Posterior vena cava (tissue), 2 donors: ENCODE measurements at places on chromosomes 6 and 20. TPM values are rescaled to one million over a fixed set of nuclear protein-coding genes. Genes with fewer than 3 reads are reported as not detected.

DNA sequence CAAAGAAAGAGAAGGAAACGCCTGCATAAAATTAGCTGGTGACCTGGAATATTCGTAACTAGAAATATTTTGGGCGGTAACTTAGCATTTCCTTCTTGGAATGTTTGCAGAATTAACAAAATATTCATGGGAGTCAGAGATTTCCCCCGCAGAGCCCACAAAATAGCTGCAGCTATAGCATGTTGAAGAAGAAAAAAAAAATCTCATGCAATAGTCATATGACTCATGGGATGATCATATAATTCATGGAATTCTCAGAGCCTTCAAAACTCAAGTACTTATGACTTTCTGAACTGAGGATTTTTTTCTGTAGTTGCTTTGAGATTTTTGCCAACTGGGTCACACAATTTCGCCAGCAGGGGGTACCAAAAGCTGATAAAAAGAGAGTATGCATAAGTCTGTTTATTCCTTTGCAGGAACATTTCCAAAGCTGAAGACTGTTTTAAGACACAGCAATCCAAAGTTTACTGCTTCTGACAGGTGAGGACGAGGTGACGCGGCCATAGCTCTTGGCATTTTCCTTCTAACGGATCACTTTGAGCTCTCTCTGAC is 586.0 kb upstream of the CHD6 start:
- no peak for DNase-seq

- DNase-seq: no peak
These were observed 143.9 kb upstream of the SHLD1 start for GRCh38 chr20:5606350-5606749.

- no peak for DNase-seq
These were observed 101.1 kb upstream of the LRFN2 start for GRCh38 chr6:40688214-40688761.

DNA sequence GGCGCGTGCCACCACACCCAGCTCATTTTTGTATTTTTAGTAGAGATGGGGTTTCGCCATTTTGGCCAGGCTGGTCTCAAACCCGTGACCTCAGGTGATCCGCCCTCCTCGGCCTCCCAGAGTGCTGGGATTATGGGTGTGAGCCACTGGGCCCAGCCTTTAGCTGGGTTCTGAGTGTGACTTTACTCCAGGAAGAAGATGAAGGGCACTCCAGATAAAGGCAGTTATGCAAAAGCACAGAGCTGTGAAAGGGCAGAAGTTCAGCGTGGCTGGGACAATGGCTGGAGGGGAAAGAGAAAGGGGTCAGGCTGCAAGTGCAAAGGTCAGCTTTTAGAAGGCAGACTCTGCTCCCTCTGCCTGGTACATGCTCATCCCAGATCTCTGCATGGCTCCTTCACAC is 39.7 kb downstream of the MAP3K5 start:
- DNase-seq: no peak

DNA sequence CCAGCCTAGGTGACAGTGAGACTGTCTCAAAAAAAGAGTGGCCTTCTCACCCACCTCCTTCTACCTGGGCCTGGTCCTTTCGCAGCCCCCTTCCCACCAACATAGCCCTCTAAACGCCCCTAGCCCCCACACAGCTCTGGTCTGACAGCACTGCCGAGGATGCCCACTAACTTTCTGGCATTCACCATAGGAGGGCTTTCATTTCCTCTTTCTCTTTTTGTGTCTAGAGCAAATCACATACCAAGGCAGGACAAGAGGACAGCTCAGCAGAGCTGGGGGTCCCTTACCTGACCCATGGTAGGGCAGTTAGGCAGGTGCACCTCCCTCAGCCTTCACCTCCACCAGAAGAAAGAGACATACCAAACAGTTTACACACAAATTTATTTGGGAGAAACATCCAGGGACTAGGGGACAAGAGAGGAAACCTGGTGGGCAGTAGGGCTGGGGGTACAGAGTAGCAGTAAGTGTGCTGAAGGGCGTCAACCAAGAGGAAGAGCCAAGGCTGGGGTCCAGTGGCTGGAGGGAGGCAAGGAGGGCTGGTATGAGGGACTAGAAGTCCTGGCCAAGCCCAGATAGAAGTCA is 4.5 kb downstream of the LY6G5C start:
- DNase-seq: no peak

- peak; percentile 52 for DNase-seq
These were observed 171.2 kb downstream of the VEGFA start for GRCh38 chr6:43941174-43941573.

DNA sequence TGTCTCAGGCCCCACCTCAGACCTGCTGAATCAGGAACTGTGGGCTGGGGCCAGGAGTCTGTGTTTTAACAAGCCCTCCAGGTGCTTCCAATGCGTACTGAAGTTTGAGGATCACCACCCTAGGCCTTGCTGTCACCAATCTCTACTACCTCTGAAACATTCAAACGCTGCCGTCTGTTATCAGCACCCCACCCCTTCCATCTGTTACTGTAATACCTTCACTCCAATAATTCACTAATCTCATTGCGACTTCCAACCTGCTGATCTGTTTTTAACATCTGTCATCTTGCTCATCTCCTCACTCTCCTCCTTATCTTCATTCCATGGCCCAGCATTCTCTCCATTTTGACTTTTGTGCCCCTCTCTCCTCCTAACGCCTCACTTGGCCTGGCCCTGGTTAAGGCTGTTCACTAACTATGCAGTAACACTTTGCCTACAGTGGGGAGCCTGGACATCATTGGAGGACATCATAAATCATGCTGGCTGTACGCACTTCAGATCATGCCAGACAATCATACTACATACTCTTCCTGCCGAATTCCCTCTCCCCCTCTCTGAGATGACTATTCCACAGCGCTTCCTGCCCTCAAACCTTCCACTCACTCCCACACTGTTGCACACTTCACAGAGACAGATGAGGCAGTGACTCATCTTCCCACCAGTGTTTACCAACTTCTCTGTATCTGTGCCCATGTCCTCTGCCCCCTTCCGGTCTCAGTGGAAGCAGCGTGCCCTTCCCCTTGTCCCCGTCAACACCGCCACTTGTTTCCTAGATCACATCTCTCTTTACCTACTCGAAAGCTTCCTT is 3.0 kb upstream of the GUCA1B start:
- DNase-seq: no peak

DNA sequence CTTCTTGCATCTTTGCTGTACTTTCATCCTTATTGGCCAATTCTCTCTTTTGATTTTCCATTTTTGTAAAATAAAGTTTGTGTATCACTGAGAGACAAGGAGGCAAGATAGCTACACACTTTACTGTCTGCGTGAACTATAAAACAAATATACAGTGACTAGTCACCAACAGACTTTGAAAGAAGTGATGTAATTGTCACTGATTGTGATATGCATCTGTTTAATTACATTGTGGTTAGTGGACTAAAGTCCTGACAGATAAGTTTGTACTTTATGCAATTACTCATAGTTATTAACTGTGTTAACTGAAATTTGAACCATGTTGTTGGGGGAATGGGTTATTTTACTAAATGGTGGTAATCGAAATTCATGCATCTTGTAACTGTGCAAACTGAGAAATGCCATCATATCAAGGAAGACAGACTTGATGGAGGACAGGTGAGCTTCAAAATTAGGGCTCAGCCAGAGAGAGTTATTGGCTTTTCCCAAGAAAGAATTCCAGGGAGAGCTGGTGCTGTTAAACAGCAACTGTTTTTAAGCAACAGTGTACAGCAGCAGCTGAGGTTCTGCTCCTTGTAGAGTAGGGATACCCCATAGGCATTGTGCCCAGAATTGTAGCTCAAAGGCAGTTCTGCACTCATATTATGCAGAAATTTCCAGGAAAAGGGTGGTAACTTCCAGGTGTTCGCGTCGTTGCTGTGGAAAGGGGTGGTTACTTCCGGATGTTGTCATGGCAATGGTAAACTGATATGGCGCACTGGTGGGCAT is 62.9 kb downstream of the EFHC1 start:
- no peak for DNase-seq

- peak; percentile 8 for DNase-seq
These were observed 57.0 kb upstream of the FRMD1 start for GRCh38 chr6:168136001-168136400.

- DNase-seq: no peak
These were observed 2.4 kb downstream of the CMTR1 start for GRCh38 chr6:37435373-37435772.

- DNase-seq: peak; percentile 15
These were observed 6.2 kb downstream of the DIDO1 start for GRCh38 chr20:62920039-62920645.

DNA sequence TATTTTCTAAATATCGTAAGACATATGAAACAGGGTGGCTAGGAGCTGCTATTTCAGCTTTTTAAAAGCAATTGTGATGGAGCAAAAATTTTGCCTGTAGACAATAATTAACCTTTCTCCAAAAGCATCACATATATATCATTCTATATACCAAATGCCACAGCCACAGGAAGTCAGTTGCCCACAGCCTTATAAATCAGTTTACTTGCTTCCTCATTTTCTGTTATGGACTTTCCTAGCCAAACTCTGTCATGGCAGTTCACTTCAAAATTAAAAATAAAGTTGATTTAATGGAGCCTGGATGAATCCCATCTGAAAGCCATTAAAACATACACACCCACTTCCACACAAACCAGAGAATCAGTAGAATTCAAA is 93.4 kb upstream of the NHSL1 start:
- no peak for DNase-seq

DNA sequence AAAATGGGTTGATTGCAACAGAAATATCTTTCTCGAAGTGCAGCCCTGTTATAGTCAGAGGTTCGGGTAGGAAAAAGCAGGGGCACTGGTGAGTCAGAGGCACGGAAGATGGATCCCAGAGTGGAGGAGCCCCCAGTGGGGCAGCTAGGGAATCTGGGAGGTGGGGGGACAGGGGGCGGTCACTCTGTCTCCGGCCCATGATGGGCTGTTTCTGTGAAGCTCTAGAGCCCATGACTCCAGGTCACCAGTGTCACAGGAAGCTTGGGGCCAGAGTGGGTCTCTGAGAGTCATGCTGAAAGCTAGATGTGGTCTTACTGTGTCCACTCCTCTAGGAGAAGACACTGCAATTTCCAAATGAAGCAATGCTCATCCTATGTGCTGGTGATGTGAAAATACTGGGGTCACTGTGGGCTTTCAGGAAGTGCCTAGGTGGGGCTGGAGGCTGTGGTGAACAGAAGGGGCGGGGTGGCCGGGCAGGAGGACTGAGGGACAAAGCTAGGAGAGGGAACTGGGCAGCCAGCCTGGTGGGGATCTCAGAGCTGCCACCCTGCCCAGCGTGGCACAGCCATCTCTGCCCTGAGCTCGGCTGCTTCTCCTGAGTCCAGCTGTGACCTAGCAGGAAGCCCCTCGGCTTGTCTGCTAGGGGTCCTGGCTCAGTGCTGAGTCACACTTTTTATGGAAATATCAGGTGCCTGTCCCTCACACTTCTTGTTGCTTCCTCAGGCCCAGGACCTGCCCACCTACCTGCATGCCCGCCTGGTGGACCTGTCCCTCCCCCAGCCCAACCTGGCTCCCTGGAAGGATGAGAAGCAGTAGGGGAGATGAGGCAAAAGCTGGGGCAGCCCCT is 54.2 kb downstream of the IRF4 start:
- DNase-seq: no peak

GRCh38 chr6:73965539-73966029 is 269.6 kb downstream of the CD109 start:
- DNase-seq: no peak

DNA sequence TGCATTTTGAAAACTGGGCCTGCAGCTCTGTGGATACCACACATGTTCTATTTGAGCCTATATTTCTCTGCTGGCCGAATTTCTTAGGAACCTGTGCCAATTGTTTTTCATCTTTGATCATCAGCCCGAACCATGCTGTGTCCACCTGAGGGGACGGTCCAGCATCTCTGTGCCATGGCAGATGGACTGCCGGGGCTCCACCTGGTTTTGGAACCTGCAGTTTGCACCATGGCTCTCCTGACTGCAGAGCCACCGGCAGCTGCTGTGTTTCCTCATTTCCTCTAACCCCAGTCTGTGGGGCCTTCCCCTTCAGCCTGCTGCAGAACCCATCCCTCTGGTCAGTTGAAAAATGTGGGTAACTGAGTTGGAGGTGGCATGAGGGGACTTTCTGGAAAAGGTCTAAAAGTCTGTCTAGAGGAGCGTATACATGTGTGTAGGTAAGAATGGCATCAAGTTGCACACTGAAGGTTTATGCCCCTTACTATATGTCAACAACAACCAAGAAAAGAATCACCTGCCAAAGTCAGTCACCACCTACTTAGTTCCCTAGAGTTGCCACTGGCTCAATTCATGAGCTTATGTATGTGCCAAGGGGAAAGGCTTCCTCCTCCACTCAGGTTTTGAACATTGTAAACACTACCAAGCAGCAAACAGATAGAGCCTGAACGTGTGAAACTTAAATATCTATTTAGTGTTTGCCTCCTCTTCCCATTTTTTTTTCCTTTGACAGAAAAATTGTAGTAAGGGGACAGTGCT is 548.2 kb downstream of the PRKN start:
- no peak for DNase-seq

DNA sequence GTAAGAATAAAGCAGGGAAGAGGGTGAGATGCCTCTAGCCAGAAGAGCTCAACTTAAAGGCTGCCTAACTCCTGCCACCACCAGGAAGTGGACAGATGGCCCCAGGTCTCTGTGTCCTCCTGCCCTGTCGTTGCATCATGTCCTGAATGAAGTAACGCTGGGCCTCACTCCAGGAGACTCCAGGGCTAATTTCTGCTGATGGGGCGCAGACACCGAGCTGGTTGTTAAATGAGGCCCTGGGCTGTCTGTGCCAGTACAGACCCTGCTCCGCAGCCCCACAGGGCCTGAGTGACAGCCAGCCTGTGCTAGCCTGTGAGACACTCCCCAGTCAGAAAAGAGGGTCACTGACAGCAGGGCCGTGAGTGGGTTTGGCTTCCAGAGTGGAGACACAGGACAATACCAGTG is 6.5 kb downstream of the IP6K3 start:
- DNase-seq: no peak

Gene SIRPD
- total RNA-seq: not detected

Gene BCAS4
- total RNA-seq: 2.1 TPM

Gene TMEM14A
- 25.2 TPM for total RNA-seq

Gene FKBP5
- total RNA-seq: 193 TPM

Gene LY6G5C
- 1.9 TPM for total RNA-seq

Gene CHRNA4
- total RNA-seq: not detected

Gene VEGFA
- 91.7 TPM for total RNA-seq

Gene APOBEC2
- total RNA-seq: 0.43 TPM
